ENCODE measurements at places on chromosomes 1 and 21.

- DNase-seq: no peak
Measured at GRCh38 chr1:171081763-171082201, 8.9 kb upstream of the FMO3 start.

- DNase-seq: peak; percentile 29
Measured at GRCh38 chr1:25697435-25698217, 81.0 kb downstream of the MAN1C1 start.

- DNase-seq: no peak
Measured at GRCh38 chr1:224175617-224176016, 7.4 kb upstream of the DEGS1 start.

- no peak for DNase-seq
Measured at GRCh38 chr1:48803474-48803873, 26.8 kb upstream of the BEND5 start.

GRCh38 chr1:43937179-43937865 lies 3.7 kb downstream of the ARTN start:
- no peak for DNase-seq

- DNase-seq: no peak
Measured at GRCh38 chr1:201172326-201172725, 18.1 kb upstream of the TMEM9 start.

DNA sequence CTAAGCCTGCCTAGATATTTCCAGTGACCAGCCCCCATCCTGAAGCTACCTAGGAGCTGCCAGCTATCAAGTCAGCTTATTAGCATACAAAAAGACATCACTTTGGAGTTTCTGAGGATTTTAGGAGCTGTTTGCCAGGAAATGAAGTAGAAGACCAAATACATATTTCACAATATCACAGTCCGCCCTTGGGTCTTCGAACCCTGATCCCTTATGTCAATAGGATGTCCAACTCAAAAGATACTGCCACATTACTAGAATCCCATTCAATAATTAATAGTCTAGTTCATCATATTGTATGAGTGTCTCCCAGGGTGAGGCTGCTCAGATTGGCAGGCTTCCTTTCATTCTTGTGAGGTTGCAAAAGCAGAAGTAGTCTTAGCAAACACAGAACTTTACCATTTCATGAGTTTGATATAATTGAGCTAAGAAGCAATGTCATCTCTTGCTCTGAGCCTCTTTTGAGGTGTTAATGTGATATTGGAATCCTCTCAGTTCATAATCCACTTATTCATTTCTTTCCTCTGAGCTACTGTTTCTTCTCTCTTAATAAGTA lies 13.6 kb downstream of the IPO9 start:
- no peak for DNase-seq

- DNase-seq: no peak
Measured at GRCh38 chr1:97745912-97746311, 174.9 kb downstream of the DPYD start.

GRCh38 chr1:109823543-109824348 lies 60.0 kb upstream of the EPS8L3 start:
- DNase-seq: no peak

DNA sequence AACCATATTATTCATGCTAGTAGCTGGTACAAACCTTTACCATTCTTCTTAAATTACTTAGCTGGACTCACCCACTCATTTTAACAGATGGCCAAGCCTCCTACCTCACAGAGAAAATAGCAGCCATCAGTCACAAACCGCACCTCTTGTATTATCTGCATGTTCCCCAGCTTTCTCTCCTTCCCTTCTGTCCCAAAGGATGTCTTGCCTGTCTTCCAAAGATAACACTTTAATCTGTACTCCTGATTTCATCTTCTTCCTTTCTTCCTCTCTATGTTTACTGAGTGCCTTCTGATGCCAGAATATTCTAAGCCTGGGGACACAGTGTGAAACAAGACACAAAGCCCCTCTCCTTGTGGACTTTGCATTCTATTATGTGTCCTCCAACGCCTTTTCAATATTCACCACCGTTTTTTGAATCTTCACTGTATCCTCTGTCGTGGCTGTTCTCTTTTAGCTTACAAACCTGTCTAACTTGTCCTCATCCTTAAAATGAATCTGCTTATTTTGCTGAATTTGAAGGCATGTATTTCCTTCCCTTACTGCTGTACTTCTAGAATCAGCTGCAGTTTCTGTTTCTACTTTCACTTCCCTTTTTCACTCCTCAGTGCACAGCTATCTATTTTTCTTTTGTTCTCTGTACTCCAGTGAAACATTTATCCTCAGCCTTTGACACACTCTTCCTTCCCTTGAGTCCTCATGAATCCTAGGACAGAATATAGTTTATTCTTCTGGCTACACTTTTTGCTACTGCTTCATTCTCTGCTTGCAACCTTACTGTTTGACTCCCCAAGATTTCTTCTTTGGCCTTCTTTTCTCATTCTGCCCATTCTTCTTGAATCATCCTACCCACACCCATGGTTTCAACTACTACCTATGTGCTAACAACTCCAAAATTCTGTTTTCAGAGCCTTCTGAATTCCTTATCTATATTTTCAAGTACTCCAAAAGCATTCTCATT lies 216.9 kb upstream of the SAMSN1 start:
- DNase-seq: peak; percentile 9

DNA sequence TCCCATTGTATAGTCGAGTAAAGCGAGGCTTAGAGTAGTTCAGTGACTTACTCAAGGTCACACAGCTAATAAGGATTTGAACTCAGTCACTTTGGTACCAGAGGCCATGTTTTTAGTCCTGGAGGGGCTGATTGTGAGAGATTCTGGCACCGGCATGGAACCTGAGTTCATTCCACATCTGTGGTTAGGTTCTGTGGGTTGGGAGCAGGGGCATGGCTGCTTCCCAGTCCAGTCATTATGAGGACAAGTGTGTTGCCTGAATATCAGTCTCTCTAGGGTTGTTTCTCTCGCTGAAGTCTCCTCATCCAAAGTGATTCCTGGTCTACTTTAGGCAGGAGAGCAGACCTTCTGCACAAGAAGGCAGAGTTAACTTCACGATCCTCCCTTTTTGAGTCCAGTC lies 90.6 kb downstream of the C1orf94 start:
- no peak for DNase-seq

DNA sequence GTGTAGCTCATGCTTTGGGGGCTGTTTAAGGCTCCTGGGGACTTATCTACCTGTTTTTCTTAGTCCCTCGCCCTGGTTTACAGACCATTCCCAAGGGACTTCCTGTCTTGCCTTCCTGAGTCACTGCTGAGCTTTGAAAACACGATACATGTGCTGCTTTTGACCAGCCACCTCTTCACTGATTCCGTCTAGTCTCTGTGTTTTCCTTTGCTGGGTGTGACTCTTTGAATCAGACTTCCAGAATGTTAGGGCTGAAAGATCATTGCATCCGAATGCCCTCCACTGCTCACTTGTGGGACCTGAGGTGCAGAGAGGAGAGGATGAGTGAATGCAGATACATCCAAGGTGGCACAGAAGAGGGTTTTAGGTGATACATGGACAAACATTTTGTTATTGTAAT lies 35.4 kb upstream of the CITED4 start:
- DNase-seq: no peak

- no peak for DNase-seq
Measured at GRCh38 chr21:38902608-38903445, 97.1 kb downstream of the ETS2 start.

GRCh38 chr1:14820295-14821085 lies 222.0 kb downstream of the KAZN start:
- DNase-seq: no peak

GRCh38 chr1:173329726-173330125 lies 122.6 kb upstream of the TNFSF4 start:
- DNase-seq: no peak

DNA sequence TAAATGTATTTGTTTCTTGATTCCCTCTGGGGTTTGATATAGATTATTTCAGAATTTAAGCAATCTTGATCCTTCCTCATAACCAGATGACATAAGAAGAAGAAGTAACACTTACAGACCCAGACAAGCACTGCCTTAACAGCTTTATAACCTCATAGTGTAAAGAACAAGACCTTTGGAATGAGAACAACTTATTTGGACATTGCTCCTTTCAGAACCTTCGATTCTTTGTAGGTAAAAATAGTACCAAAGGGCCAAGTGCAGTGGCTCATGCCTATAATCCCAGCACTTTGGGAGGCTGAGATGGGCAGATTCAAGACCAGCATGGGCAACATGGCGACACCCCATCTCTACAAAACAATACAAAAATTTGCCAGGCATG lies 15.0 kb downstream of the TM2D1 start:
- no peak for DNase-seq

DNA sequence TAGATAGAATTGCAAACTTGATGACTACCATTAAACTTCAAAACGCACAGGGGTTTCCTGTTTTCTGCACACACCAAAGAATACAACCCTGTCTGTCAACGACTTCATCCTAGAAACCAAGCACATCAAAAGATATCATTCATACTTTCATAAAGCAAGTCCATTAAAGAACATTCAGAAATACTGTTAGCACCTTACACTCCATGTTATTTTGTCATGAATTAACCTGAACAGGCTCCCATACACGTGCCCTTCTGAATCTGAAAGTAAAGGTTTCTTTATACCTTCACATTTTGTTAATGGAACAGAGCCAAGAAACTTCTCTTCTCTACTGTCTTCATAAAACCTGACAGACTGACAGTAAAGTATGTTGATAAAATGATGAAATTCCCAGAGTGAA lies 46.1 kb downstream of the PUM1 start:
- no peak for DNase-seq

GRCh38 chr21:29217818-29218291 lies 80.9 kb upstream of the BACH1 start:
- DNase-seq: no peak

DNA sequence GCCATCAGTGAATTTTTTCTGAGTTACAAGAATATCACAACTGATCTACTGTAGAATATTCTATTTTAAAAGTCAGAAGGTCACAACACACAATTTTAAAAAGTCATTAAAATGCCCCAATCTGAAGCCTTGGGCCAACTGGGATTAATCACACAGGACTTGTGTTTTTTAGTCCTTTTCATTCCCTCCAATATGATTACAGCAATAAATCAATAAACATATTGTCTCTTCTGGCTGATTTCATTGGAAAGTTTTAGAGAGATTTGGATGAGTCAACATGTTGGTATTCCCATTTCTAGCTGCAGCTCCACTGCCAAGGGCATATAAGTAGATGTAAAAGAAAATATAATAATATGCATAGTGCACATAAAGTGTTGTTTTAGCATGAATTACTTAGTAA lies 85.8 kb downstream of the NIBAN1 start:
- no peak for DNase-seq

DNA sequence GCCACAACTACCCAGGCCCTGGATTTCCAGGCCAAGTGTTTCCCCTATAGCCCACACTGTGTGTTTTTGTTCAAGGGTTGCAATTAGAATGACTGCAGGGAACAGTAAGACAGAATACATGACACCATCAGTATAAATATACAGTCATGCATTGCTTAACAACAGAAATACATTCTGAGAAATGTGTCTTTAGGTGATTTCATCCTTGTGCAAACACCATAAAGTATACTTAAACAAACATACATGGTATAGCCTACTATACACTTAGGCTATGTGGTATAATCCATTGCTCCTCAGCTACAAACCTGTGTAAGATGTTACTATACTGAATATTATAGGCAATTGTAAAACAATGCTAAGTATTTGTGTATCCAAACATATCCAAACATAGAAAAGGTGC lies 7.5 kb upstream of the SLC44A5 start:
- DNase-seq: no peak

DNA sequence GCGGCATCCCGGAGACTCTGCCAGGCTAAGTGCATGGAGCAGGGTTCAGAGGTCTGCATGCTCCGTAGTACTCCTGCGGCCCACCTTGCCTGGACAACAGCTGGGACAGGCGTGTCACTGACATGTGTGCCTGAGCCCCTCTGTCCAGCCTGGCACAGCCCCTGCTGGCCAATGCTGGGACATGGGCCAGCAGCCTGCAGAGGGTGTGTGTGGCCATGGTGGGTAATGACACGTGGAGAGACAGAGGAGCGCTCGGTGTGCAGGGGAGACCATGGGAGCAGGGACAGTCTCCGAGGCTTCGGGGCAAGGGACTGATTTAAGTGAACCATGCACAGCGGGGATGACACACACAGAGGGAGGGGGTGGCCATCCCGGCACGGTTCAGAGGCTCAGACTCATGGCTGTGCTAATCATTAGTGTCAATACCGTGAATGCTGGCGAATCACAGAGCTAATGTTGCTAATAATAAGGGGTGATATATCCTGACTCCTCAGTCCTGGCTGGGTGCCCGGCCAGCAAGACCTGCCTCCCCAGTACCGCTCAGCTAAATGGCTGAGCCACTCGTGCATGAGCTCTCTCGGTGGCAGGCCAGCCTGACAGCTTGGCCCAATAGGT lies 41.5 kb downstream of the IGSF21 start:
- no peak for DNase-seq

DNA sequence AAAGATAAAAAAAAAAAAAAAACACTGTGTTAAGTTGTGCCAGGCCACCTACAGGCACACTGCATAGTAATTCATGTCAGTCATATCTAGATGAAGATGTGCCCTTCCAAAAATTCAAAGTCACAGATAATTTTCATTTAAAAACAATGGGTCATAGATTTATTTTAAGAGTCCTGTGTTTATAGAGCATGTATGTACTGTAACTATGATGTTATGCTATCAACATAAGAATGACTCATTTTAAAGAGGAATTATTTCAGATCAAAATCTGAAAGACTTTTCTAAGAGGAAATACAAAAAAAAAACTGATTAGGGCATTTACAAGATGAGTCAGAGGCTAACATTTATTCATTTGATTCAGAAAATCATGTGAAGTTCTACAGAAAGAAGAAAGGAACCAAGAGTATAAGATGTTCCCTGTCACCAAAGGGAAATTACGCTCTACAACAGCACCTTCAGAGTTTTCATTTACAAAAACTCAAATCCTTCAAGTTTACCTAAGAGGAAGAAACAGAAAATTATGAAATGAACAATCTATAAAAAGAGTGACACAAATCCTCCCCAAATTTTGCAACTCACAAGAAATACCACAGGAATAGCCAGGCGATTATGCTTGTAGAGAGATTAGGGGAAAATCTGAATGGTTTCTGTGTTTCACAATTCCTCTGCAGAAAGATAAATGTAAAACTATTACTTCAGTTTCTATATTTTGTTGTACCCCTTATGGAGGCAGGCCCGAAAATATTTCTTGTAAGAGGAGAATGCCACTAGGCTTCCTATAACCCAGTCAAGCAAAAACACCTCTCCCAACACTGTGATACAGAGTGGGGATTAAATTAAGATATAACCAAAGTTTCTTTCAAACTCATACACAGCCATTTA lies 13.8 kb downstream of the TP53BP2 start:
- DNase-seq: peak; percentile 24

DNA sequence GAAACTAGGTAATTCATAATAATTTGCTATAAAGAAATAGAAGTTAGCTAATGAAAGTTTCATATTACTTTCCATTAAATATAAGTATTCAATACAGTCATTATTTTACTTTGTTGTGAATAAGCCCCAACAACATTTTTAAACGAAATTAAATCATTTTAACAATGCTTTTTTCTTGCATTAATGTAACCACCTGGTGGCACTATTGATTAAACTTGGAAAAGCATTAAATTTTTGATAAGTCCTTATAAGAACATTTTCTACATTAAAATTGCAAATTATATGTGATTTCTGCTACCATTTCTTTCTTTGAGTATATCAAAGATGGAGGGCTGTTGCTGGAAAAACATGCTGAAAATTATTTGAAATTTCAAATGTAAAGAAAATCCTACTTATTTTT lies 918.8 kb upstream of the TMPRSS15 start:
- DNase-seq: no peak

All from CD4-positive, CD25-positive, alpha-beta regulatory T cell (primary cell).